Thoracic aorta (tissue), 2 donors: ENCODE measurements at places on chromosomes 6 and 20. TPM values are rescaled to one million over a fixed set of nuclear protein-coding genes. Genes with fewer than 3 reads are reported as not detected.

The BACH2 gene
- total RNA-seq, result 17.8 TPM

The VSX1 gene
- not detected for total RNA-seq

The FOXQ1 gene
- total RNA-seq, result 5.1 TPM

The HLA-DQB2 gene
- total RNA-seq, result not detected

The CLDN20 gene
- total RNA-seq, result not detected

The SCUBE3 gene
- 101 TPM for total RNA-seq

The MYB gene
- not detected for total RNA-seq

The KIF6 gene
- not detected for total RNA-seq

DNA sequence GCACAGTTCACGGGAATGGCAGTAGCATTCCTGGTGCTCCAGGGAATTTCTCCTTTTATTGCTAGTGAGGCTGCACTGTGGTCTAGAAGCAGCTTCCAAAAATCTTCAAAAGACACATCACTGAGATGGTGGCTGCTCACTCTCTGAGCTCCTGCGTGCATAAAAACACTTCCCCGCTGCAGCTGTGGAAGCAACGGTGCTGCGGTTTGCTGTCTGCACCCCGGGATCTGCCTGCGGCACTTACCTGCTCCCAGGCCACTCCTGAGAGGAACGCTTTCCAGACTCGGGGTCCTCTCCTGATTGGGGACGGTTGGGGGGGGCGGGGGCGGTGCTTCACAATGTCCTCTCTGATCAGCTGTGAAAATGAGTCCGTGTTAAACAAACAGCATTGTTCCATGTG, 77.9 kb downstream of the TMEM242 start:
- peak overlapping the region; percentile 75 for H3K27ac ChIP-seq
- peaks cover 25% of the 10 kb centered on the region for H3K4me1 ChIP-seq
- no peaks in the 10 kb centered on the region for H3K36me3 ChIP-seq
- H3K27me3 ChIP-seq, result no peaks in the 10 kb centered on the region
- no peak for DNase-seq

GRCh38 chr6:4664117-4664626, 112.0 kb upstream of the CDYL start:
- H3K27me3 ChIP-seq, result no peaks in the 10 kb centered on the region
- H3K36me3 ChIP-seq, result no peaks in the 10 kb centered on the region
- peak overlapping the region; percentile 59 for H3K27ac ChIP-seq
- H3K4me3 ChIP-seq, result no peak overlapping the region
- H3K4me1 ChIP-seq, result peaks cover 27% of the 10 kb centered on the region

DNA sequence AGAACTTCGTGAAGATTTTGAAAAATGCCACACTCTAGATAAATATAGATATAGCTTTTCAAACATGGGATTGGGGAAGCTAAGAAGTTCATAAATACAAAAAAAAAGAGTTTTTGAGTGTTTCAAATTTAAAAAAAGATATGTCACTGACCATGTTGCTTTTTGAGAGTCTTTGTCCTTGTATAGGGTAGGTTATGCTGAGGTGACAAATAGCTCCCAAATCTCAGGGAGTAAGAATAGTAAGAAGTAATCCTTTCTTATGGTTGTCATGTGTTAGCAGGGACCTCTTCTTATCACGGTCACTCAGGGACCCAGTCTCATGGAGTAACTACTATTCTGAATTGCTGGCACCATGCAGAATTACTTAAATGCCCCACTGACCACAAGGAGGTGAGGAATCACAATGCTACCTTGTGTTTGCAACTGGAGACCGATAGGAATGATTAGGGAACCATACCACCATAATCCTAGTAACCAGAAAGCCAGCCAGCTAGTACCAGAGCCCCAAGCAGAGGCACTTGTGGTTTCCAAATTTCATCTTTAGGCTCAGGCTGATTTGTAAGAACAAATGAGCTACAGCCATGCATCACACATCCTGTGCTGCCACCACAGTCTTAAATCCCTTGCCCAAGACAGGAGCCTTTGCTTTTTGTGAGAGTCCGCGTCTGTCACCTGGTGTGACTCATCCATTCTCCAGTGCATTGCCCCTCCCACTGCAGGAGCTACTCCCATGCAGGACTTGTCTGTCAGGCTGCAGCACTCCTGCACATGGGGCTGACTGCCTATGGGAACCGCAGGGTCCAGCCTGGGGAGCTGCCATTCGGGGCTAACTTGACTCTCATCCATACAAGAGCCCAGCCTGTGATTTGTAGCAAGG, 42.4 kb upstream of the ADGRF4 start:
- H3K4me1 ChIP-seq, result peaks cover 6% of the 10 kb centered on the region
- H3K27me3 ChIP-seq, result no peaks in the 10 kb centered on the region
- no peak overlapping the region for H3K27ac ChIP-seq
- H3K4me3 ChIP-seq, result no peak overlapping the region

- no peaks in the 10 kb centered on the region for H3K36me3 ChIP-seq
- H3K4me1 ChIP-seq, result peaks cover 8% of the 10 kb centered on the region
- H3K27ac ChIP-seq, result no peak overlapping the region
These were observed 20.8 kb upstream of the MLN start for GRCh38 chr6:33824461-33825154.

GRCh38 chr6:28725890-28726348, 197.9 kb downstream of the TRIM27 start:
- no peak for DNase-seq
- H3K4me1 ChIP-seq, result peaks cover 7% of the 10 kb centered on the region
- no peaks in the 10 kb centered on the region for H3K36me3 ChIP-seq

GRCh38 chr6:158057213-158057987, 75.7 kb downstream of the SYNJ2 start:
- no peaks in the 10 kb centered on the region for H3K27me3 ChIP-seq
- peak overlapping the region; percentile 57 for H3K27ac ChIP-seq
- no peak overlapping the region for H3K4me3 ChIP-seq
- peaks cover 46% of the 10 kb centered on the region for H3K4me1 ChIP-seq

DNA sequence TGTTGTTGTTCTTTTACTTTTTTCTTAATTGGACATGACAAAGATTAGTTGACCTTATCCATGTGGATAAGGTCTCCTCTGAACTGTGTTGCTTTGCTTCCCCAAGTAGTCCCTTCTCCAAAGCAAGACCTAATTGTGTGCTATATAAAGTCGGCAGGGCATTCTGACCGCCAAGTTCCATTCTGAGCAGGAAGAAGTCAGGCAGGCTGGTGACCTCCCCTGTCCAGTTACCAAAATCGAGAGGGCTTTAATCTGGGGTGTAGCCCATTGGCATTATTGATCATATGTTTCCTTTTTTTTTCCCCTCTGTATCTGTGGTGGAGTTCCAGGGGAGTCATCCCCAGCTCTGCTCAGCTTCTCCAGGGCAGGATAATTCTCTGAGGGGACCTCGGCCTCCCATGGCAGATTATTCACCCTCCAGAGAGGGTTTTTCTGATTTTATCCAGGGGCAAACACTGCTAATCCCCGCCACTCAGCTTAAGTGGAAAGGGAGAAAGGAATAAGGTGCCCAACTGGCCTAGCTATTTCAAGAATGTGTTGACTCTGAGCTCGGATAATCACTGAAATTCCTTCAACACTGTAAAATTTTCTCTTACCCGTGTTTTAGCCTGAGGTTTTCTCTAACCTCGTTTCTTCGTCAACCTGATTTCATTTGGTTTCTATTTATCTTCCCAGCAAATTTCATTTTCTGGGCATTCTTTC, 71.8 kb upstream of the L3MBTL3 start:
- H3K27ac ChIP-seq, result no peak overlapping the region
- no peaks in the 10 kb centered on the region for H3K36me3 ChIP-seq
- no peaks in the 10 kb centered on the region for H3K4me1 ChIP-seq

DNA sequence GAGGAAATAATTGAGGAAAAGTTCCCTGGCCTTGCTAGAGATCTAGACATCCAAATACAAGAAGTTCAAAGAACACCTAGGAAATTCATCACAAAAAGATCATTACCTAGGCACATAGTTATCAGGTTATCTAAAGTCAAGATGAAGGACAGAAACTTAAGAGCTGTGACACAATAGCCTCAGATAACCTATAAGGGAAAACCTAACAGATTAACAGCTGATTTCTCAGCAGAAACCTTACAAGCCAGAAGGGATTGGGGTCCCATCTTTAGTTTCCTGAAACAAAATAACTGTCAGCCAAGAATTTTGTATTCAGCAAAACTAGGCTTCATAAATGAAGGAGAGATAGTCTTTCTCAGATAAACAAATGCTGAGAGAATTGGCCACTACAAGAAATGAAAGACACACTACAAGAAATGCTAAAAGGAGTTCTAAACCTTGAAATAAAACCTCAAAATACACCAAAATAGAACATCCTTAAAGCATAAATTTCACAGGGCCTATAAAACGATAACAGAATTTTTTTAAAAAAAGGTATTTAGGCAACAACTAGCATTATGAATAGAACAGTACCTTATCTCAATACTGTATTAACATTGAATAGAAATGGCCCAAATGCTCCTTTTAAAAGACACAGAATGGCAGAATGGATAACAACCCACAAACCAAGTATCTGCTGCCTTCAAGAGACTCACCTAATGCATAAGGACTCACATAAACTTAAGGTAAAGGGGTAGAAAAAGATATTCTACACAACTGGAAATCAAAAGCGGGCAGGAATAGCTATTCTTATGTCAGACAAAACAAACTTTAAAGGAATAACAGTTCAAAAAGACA, 9.7 kb downstream of the RNGTT start:
- no peaks in the 10 kb centered on the region for H3K4me1 ChIP-seq
- H3K27ac ChIP-seq, result no peak overlapping the region
- H3K36me3 ChIP-seq, result no peaks in the 10 kb centered on the region
- no peaks in the 10 kb centered on the region for H3K27me3 ChIP-seq
- DNase-seq, result no peak
- H3K4me3 ChIP-seq, result no peak overlapping the region

DNA sequence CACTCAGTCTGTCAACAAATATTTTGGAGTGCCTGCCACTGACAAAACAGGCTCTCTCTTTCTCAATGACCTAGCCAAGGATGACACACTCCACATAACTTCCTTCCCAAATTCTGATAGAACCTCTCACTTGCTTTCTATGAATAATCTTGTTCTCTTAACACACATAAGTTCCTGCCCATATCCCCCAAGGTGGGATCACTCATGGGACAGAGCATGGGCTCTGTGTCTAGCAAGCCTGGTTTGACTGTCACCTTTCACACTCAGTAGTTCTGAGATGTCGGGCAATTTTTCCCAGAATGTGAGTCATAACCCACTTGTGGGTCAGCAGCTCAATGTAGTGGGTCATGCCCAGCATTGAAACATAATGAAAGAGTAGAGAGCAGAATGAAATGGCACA, 78.1 kb downstream of the LRFN2 start:
- no peak overlapping the region for H3K4me3 ChIP-seq
- H3K36me3 ChIP-seq, result no peaks in the 10 kb centered on the region
- H3K4me1 ChIP-seq, result peaks cover 4% of the 10 kb centered on the region
- no peaks in the 10 kb centered on the region for H3K27me3 ChIP-seq
- H3K27ac ChIP-seq, result no peak overlapping the region

GRCh38 chr20:32636283-32636682, 37.5 kb downstream of the C20orf203 start:
- H3K27ac ChIP-seq, result no peak overlapping the region
- H3K4me3 ChIP-seq, result no peak overlapping the region
- H3K36me3 ChIP-seq, result no peaks in the 10 kb centered on the region
- no peaks in the 10 kb centered on the region for H3K27me3 ChIP-seq
- DNase-seq, result no peak

DNA sequence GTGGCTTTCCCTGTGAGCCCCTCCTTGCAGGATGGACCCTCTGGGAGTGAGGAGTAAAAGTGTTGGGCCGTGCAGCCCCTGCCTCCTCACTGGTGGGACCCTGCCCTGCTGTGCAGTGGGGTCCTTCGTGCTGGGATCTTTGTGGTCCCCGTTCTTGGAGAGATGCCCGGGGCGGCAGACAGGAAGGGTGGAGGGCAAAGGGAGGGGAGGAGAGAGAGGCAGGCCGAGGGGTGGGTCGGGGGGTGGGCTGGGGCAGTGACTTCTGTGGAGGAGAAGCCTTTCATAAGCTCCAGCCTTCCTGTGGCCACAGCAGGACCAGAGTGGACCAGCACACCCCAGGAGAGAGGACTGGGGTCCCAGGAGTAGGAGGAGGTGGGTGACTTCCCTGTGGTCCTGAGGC, at the start of gene COL20A1:
COL20A1 (plus strand) TSS at position 283 of the 400 bp plus-strand sequence. CDS start 1,922 bp downstream, outside the sequence.
- H3K4me1 ChIP-seq, result no peaks in the 10 kb centered on the region
- H3K36me3 ChIP-seq, result peaks cover 13% of the 10 kb centered on the region

GRCh38 chr6:43708860-43709653, 21.5 kb upstream of the MRPS18A start:
- no peak overlapping the region for H3K27ac ChIP-seq
- no peak overlapping the region for H3K4me3 ChIP-seq
- H3K4me1 ChIP-seq, result peaks cover 12% of the 10 kb centered on the region
- DNase-seq, result no peak

GRCh38 chr6:130928158-130928912, 101.1 kb downstream of the SMLR1 start:
- no peaks in the 10 kb centered on the region for H3K27me3 ChIP-seq
- no peak overlapping the region for H3K27ac ChIP-seq
- peak overlapping the region; percentile 34 for H3K4me3 ChIP-seq
- peaks cover 29% of the 10 kb centered on the region for H3K4me1 ChIP-seq
- no peaks in the 10 kb centered on the region for H3K36me3 ChIP-seq

- DNase-seq, result no peak
- no peak overlapping the region for H3K27ac ChIP-seq
- no peaks in the 10 kb centered on the region for H3K4me1 ChIP-seq
These were observed 78.3 kb downstream of the STXBP5 start for GRCh38 chr6:147282566-147282959.
